Cortex of kidney (tissue), 1 donor: ENCODE measurements at places on chromosomes 13 and 19.

GRCh38 chr19:55172741-55173140, 6.3 kb upstream of the DNAAF3 start:
- no peak for DNase-seq

GRCh38 chr19:3358689-3359014, 7.7 kb upstream of the NFIC start:
- DNase-seq: no peak

DNA sequence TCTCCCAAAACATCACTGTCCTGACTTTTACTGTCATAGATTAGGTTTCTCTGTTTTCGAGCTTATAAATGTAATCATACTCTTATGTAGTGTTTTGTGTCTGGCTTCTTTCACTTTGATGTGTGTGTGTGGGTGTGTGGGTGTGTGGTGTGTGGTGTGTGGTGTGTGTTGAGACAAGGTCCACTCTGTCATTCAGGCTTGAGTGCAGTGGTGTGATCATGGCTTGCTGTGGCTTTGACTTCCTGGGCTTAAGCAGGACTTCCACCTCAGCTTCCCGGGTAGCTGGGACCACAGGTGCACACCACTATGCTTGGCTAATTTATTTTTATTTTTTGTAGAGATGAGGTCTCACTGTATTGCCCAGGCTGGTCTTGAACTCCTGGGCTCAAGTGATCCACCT, 59.6 kb downstream of the PDS5B start:
- DNase-seq: no peak

GRCh38 chr19:13959141-13959961, 7.0 kb downstream of the DCAF15 start:
- DNase-seq: no peak

- no peak for DNase-seq
These were observed 5.2 kb downstream of the NXNL1 start for GRCh38 chr19:17455308-17456123.

GRCh38 chr19:18999896-19000620, 33.3 kb downstream of the SUGP2 start:
- DNase-seq: no peak

- DNase-seq: no peak
These were observed 9.0 kb downstream of the ARHGAP45 start for GRCh38 chr19:1076046-1076386.

DNA sequence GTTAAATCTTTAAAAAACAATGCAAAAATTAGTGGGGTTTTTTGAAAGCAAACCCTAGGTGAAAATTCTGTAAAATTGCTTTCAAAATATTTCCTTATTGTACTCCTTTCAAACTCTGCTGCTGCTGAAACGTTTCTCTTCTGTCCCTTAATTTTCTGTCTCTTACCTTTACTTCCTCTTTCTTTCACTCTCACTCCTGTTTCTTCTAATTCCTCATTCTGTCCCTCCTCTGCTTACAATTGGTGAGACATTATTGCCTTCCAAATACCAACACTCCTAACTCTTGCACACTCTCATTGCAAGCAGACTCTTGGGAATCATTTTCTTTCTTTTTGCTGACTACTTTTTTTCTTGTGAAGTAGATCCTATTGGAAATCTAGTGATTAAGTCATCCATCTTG, 685.6 kb upstream of the SLITRK1 start:
- no peak for DNase-seq

DNA sequence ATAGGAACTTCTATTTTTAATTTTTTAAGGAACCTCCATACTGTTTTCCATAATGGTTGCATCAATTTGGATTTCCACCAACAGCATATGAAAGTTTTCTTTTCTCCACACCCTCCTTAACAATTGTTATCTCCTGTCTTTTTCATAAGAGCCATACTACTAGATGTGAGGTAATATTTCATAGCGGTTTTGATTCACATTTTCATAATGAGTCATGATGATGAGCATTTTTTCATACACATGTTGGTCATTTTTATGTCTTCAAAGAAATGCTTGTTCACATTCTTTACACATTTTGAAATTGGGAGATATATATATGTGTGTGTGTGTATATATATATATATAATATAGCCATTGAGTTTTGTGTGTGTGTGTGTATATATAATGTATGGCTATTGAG, 420.3 kb upstream of the PCDH9 start:
- DNase-seq: no peak

- DNase-seq: no peak
These were observed 35.5 kb downstream of the PAK4 start for GRCh38 chr19:39160889-39161672.

- DNase-seq: no peak
These were observed at the start of gene PABPC3 for GRCh38 chr13:25095851-25096453. Gene PABPC3 (plus strand): TSS chr13:25096136. CDS start chr13:25096199, 63 bp downstream.

DNA sequence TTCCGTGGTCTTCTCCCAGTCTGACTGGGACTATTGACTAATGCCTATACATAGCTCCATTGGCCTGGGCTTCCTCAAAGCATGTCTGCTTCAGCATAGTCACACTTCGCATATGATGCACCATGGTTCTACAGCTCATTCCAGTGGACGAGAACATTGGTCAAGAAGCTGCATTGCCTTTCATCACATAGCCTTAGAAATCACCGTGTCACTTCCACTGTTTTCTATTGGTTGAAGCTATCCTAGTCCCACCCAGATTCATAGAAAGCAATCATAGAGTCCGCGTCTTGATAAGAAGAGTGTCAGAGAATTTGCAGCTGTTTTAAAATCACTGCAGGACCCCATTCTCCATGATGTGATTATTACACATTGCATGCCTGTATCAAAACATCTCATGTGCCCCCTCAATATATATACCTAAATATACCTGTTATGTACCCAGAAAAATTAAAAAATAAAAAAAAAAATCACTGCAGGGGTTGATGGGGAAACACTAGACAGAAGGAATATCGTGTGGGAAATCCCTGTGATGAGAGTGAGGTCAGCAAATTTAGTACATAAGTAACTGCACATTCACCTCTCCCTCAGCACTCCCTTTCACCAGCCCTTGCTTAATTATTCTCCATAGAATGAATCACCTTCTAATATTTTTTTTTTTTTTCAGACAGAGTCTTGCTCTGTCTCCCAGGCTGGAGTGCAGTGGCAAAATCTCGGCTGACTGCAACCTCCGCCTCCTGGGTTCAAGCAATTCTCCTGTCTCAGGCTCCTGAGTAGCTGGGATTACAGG, 2.2 kb upstream of the ARHGAP33 start:
- DNase-seq: no peak

DNA sequence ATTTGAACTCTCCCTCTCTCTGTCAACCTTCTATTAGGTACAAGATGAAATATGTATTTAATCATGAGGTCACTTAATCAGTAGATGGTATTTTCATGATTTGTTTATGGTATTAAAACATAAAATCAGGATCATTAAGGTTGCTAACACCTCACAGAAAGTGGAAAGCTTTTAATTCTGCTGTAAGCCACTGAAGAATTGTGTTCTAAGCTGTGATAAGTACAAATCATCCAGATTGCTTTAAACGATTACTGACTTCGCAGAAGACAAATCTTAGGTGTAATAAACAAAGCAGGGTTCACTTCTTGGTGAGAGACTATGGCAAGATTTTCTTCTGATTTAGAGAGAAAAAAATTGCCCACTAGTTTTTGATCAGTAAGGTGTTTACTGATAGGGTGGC, 214.5 kb downstream of the ABCC4 start:
- DNase-seq: no peak

DNA sequence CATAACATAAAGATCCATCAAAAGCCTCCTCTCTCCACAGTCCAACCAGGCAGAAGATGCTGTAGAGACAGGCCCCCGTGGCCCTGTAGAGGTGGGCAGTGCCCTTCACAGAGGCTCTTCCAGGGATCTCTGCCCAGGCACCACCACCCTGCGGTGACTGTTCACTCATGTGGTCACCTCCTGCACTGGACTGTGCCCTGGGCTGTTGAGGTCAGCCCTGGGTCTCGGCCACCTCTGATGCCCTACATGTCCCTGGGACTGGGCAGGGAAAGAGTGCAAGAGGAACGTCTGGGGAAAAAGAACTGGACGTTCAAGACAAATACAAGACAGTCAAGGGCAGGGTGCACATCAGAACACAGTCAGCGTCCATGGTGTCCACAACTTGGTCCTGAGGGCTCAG, 22.3 kb downstream of the PEPD start:
- DNase-seq: no peak

DNA sequence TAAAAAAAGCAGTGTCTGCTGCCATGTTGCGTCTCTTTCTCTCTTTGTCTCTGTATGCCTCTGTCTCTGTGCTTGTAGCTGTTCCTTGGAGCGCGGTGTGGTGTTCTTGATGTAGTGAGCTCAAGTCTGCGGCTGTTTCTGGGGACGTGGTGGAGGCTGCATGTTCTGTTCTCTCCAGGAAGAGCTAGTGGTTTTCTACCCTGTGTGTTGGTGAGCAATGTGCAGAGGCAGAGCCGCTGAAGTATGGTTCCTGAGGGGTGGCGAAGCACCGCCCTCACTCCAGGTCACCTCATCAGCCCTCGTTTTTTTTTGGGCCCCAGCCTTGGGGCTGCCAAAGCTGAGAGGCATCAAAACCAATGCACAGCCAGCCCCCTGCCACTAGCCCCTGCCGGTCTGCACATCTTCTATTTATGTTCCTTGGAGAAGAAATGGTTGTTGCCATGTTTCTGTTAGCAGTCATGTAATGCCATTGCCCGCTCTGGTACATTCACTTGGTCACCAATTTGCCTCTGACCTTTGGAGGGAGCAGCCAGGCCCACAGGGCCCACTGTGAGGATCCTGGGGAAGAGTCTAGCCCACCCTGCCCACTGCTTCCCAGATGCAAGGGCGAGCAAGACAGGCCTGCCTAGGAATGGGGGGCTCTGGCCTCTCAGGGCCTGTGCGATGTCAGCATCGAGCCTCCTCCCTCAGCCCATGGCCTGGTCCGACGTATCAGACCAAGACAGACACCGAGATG, 7.2 kb downstream of the HNRNPL start:
- no peak for DNase-seq

DNA sequence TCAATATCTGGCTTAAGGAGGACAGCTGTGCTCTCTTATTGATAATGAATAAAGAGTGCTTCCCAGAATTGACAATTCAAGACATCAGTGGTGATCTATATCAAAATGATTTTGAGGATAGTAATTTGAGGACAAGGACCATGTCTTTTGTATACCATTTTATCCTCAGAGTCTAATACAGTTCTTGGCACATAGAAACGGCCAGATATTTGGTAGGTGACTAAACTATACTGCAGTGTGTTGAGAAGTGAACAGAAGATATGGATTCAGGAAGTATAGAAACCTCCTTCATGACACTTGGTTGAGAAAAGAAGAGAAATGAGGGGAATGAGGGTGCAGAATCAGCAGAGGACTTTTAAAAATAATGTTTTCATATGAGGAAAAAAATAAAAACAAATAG, 16.1 kb upstream of the LMO7 start:
- no peak for DNase-seq

DNA sequence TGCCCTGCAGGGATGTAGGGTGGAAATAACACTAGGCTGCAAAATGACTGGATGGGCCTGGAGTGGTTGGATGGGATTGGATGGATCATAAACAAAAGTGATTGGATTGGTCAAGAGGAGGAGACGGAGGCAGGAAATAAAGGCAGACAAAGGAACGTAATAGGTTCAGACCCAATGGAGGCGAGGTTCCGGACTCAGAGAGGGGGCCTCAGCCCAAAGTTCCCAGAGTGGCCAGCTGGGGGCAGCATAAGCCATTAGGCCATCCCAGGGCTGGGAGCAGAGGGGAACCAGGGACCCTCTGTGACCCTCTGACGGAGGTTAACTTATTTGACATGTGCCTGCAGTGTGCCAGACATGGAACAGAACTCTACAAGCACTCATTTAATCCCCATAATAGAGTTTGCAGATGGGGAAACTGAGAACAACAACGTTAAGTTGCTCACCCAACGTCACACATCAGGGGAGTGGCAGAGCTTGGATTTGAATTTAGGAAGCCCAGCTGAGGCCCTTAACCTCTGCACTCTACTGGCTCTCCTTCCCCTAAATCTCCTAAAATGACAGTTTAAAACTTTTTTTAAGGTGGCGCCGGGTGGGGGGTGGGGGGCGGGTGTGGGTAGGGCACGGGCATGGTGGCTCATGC, 15.3 kb upstream of the MAP1S start:
- DNase-seq: no peak

GRCh38 chr13:29852472-29853054, 2.1 kb upstream of the UBL3 start:
- no peak for DNase-seq

DNA sequence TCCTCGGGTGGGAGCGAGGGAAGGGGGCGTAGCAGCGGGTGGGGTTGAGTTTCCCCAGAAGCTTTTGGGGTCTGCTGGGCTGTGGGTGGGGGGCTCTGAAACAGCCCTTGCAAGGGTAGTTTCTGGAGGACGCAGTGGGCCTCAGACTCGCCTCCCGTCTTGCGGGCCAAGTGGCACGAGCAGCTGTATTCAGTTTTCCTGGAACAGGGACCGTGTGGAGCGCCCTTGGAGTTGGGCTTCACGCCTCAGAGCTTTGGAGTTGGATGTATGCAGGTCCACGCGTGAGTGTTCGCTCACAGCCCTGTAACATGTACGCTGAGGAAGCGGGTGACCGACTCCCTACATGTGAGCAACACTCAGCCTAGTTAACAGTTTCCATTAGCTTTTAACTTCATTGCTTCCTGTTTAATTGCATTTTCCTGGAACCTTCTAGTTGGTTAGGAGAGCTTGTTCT, 603 bp downstream of the TM9SF2 start:
- DNase-seq: no peak

GRCh38 chr13:50679321-50679720, 164.2 kb downstream of the DLEU7 start:
- no peak for DNase-seq

DNA sequence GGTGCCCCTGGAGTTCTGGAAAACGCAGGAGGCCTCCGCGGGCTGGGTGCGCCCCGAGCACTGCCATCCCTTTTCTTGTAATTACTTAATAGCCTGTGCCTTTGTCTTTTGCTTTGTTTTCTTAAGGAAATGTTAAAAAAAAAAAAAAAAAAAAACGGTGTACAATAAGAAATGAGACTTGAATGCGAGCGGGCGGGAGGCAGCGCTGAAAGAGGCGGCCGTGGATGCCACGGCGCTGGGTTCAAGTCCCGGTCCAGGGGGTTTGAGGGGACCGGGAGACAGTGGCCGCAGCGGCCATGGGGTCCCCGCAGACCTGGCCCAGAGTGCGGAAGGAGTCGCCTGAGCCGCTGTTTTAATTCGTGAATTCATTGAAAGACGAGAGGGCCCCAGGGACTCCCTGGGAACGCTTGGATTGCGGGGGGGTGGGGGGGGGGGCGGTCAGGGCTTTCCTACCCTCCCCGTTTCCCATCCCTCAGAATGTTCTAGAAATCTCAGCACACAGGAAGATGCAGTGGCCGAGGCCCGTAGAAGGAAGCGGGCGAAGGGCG, 349.2 kb upstream of the ARGLU1 start:
- no peak for DNase-seq

GRCh38 chr19:2049741-2050348, 1.2 kb downstream of the MKNK2 start:
- DNase-seq: no peak

DNA sequence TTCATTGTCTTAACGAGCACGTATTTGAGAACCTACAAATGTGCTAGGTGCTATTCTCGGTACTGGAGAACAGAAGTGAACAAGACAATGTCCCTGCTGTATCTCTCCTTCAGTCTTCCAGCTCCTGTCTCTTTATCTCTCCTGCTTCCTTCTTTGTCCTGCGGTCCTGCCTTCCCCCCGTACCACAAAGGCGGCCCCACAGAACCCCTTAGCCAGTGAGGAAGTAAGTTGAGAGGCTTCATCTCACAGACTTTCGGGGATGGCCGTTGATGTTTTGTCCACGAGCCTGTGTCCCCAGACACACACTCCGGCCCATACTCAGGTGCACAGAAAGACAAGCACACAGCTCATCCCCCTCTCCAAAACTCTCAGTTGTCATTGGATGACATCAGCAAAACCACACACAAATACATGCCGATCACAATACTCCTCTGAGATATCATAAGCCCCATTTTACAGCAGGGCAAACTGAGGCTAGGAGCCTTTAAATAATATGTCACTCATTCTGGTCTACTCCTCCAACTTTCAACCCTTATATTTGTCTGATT, 507 bp upstream of the SWSAP1 start:
- no peak for DNase-seq
